Activated CD8-positive, alpha-beta memory T cell treated with anti-CD3 and anti-CD28 coated beads, Interleukin-2, amount 10 ng/mL, durations not matched to agents 7 days and 5 days (primary cell): ENCODE measurements at places on chromosomes 11 and 22. TPM values are rescaled to one million over a fixed set of nuclear protein-coding genes. Genes with fewer than 3 reads are reported as not detected.

- DNase-seq = no peak
- H3K4me1 ChIP-seq = no peaks in the 10 kb centered on the region
- H3K27ac ChIP-seq = no peak overlapping the region
- H3K27me3 ChIP-seq = no peaks in the 10 kb centered on the region
Measured at GRCh38 chr11:76978239-76978638, 56.0 kb upstream of the B3GNT6 start.

GRCh38 chr22:28454431-28455064 lies 225.1 kb downstream of the TTC28 start:
- no peaks in the 10 kb centered on the region for H3K4me1 ChIP-seq
- H3K27me3 ChIP-seq = peaks cover 28% of the 10 kb centered on the region
- no peaks in the 10 kb centered on the region for H3K36me3 ChIP-seq
- no peak for DNase-seq
- no peak overlapping the region for H3K4me3 ChIP-seq
- H3K27ac ChIP-seq = no peak overlapping the region

The EMID1 gene
- total RNA-seq = 0.61 TPM

The USP47 gene
- 40.1 TPM for total RNA-seq

The TBCEL gene
- total RNA-seq = 11.2 TPM
